ENCODE measurements at places on chromosomes 6 and 20.

DNA sequence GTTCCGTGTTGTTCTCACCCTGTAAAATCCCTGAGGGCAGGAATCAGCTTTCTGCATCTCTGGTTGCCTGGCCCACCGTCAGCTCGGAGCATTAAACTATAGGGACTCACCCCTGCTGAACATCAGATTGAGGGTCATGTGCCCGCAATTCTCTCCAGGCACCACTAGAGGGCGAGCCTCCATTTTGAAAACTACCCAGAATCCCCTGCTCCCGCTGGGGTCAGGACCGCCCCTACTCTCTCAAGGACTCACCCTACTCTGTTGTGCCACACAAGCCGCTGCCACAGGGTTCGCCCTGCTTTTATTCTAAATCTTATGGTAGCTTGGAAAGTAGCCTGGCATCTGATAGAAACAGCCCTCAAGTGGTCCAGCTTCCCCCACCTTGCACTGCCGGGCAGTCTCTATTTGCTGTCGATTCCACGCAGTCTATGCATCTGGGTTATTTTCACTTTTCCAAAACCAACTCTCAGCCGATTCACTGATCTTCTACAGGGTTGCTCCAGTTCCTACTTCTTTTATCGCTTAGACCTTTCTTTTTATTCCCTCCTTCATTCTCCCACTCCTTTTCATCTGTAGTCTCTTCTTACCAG is 244.1 kb upstream of the QKI start:
- DNase-seq, result peak; percentile 60

- peak; percentile 85 for DNase-seq
These were observed 20.6 kb upstream of the HLA-F start for GRCh38 chr6:29702519-29703103.

DNA sequence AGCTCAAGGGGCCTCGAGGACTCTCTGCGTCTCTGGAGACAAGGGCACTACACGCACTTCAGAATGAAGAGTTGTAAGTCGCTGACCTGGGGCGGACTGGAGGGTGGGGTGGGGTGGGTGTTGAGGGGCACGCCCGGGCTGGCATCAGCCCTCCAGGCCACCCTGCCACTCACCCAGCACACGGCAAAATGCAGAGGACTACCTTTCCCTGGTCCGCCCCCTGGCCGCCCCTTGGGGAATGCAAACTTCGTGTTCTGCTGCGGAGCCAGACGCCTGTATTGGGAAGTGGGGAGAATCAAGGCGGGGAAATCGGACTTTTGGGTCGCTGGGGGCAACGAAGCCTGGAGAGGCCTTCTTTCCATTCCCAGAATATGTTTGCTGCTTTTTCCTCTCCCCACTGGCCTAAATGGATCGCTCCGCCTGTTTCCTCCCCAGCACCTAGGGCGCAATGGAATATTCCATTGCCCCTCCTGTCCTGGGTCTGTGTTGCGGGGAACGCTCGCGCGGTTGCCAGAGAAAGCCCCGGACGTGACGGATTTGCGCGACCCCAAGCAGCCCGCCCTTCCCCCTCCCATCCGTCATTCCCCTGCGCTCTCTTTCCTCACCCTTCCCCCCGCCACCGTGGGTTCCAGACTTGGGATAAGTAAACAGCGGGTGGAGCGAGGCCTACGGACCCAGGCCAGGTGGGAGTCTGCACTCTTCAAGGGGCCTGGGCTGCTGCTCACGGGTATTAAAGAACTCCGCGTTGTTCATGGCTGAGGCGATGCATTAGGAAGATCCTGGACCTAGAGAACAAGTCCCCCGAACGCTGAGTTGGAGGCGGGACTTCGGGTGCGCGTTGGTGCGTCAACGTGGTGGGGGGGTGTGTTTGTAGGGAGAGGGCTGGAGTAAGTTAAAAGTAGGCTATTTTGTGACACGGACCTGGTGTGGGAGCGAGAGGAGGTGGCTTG is at the start of gene PPT2:
Gene PPT2 (plus strand): TSS at position 578 of the 950 bp plus-strand sequence. CDS start 454 bp downstream, outside the sequence.
- DNase-seq, result peak; percentile 88

GRCh38 chr6:164396071-164397047 is 913.0 kb downstream of the C6orf118 start:
- no peak for DNase-seq

- no peak for DNase-seq
These were observed 17.8 kb upstream of the RALGAPB start for GRCh38 chr20:38454556-38455473.

GRCh38 chr6:12947151-12947871 is 230.7 kb downstream of the PHACTR1 start:
- no peak for DNase-seq

DNA sequence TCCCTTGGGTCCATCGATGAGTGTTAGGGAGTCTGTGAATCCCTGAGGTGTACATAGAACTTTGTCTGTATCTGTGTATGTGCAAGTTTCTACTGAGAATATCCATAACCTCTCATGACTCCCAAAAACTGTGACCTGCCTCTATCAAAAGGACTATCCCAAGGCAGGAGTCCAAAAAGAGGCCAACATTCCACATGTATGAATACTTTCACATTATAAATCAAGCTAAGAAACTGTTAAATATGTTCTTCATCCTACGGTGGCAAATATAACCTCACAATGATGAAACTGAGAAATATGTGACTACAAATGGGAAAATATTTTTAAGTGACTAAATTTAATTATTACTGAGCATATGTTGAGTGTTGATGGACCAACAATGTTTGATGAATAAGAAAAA is 16.1 kb upstream of the STX11 start:
- DNase-seq, result no peak

- DNase-seq, result no peak
These were observed 612.2 kb downstream of the HDGFL1 start for GRCh38 chr6:23181356-23182110.

Data from activated CD4-positive, alpha-beta T cell treated with anti-CD3 and anti-CD28 coated beads for 36 hours (primary cell).